ENCODE measurements at places on chromosomes 12 and 14.

GRCh38 chr14:77286576-77286975, 15.6 kb upstream of the NGB start:
- no peak for DNase-seq

- no peak for DNase-seq
Observed at GRCh38 chr12:4685317-4685716, 34.9 kb upstream of the GALNT8 start.

- DNase-seq = no peak
Observed at GRCh38 chr12:16893426-16893825, 287.5 kb upstream of the LMO3 start.

GRCh38 chr14:68807148-68807600, 14.3 kb upstream of the ZFP36L1 start:
- peak; percentile 6 for DNase-seq

GRCh38 chr12:45582536-45582935, 147.0 kb upstream of the ARID2 start:
- DNase-seq = no peak

DNA sequence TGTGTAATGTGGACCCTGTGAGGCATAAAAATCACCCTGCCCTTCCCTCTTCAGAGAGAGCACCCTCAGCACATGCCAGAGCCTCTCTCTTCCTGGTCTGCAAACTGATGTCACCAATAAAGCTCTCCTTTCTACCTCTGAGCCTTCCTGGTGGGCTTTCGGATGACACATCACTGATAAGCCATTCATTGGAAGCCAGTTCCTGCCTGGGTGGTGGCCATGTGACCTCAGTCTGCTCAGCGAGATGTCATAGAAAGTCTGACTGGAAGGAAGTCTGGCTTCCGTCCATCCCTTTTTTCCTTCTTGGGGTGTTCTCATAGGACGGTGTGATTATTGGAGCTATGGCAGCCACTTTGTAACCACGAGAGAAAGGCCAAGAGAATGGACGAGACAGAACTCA, 95.7 kb downstream of the PIWIL1 start:
- no peak for DNase-seq

GRCh38 chr12:8508910-8509841, 4.1 kb upstream of the CLEC4D start:
- no peak for DNase-seq

All from NCI-H2029 (cell line).